NCI-H187 treated with DMSO at 0.1 percent for 48 hours (cell line): ENCODE measurements at places on chromosomes 1 and 21.

GRCh38 chr1:183957216-183957830 lies 80.2 kb downstream of the COLGALT2 start:
- DNase-seq, result no peak

- DNase-seq, result no peak
Observed at GRCh38 chr1:198523182-198523950, 17.1 kb downstream of the ATP6V1G3 start.

DNA sequence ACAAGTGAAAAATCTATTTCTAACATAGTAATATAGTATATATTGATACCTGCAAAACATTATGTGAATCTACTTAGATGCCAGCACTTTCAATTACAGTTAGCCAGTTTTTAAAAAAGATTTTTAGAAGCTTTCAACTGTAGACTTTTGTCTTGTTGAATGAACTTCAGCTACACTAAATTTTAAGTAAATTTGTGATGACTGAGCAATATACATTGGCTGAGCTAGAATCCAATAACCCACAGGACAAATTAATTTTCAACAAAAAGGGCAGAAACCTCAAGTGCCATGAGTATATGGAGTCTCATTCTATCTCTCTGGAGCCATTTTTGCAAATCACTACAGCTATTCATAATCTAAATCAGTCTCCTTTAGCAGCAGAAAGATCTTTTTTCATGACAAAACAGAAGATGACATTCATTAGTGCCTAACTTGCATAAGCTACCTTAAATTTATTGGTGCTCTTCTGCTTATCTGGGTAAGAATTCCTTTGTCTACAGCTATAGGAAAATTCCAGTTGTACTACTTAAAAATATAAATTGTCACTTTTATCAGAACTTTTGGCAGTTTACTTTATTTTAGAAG lies 100.3 kb downstream of the ATG4C start:
- DNase-seq, result no peak

DNA sequence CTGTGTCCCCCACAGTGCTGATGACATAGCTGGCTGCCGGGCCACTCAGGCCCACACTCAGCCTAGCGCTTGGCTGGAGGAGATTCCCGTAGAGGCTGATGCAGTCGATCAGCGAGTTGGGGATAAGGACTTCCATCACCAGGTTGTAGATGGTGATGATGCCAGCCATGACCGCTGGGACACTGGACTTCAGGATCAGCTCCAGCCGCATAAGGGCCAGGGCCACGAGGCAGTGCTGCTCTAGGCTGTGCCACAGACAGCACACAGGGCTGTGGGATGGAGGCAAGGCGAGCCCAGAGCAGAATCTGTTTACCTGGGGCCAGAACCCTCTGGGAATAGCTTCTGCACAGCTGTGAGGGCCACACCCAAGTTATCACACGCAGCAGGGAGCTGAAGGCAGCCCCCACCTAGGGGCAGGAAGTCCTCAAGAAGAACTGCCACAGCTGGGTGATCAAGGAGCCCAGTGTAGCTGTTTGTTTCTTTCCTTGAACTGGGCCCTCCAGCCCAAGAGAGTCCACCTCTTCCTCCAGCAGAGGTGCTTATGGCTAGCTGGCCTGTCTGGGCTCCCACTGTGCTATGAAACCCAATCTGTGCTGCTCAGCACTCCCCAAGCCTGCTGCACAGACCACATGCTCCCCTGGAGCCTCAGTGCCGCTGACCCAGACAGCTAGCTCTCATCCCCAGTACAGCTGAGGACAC lies 6.2 kb downstream of the SLC2A1 start:
- DNase-seq, result no peak

DNA sequence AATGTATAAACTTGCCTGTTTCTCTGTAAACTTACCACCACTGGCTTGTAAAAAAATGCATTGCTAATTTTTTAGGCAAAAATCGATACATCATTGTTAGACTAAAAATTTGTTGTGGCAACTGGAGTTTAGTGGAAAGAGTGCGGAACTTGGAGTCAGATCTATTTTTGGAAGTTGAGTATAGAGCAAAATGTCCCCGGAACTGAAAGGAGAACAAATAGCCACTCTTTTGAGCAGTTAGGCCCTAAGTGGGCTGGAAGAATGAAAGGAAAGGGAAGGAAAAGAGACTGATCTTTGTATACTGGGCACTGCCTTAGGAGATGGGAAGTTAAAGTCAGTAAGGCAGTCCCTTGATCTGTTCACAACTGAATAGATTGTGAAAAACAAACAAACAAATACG lies 30.2 kb downstream of the OPTC start:
- no peak for DNase-seq

DNA sequence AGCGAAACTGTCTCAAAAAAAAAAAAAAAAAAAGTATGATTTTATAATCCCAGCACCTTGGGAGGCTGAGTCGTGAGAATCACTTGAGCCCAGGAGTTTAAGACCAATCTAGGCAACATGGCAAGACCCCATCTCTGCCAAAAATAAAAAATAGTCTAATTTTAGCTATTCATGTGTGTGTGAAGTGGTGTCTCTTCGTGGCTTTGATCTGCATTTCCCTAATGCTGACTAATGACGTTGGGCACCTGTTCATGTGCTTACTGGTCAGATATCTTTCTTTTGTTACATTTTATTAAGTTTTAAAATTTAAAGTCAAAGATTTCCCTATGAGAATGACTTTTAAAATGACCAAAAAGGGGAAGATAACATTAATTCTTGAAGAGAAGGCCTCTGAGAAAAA lies 31.0 kb downstream of the PSEN2 start:
- no peak for DNase-seq

GRCh38 chr1:157084720-157085119 lies 14.9 kb downstream of the ETV3L start:
- DNase-seq, result no peak

GRCh38 chr1:107590900-107591622 lies 373.9 kb downstream of the VAV3 start:
- DNase-seq, result no peak

DNA sequence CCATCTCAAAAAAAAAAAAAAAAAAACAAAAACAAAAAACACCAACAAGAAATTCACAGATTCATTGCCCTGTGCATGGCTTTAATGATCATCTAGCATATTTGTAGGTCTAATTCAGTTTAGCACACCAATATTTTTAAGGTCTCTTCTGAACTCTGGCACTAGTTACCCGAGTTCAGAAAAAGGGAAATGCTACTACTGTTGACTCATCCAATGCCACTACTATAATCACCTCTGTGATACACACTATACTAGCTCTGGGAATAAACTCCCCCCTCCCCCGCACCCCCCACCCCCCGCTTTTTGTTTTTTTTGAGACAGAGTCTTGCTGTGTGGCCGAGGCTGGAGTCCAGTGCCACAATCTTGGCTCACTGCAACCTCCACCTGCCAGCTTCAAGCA lies 55.6 kb downstream of the FBXO42 start:
- no peak for DNase-seq

DNA sequence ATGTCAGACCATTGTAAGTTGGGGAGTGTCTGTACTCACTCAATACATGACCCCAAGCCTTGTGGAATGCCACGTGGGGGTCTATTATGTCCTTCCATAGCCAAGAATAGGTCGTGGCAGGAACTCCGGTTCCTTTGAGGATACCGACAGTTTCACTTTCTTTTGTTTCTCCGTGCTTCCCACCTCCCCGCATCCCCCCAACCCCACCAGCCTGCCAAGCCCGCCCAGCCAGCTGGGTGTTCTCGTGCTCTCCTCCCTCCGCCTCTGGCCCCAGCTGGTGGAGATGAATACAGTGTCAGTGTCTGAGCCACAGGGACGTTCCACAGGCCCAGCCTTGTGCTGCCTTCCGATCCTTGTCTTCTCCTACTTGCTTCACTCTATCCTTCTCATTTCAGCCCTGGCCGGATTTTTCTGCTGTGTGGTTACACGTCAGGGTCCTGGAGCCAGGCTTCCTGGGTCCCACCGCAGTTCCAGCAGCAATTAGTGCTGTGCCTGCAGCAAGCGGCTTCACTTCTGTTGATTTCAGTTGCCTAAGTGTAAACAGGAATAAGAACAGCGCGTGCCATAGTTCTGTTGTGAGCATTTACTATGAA lies 4.1 kb upstream of the AGTRAP start:
- DNase-seq, result no peak

GRCh38 chr1:207964195-207964966 lies 53.5 kb upstream of the CD34 start:
- DNase-seq, result no peak

GRCh38 chr1:151284013-151284577 lies 2.0 kb downstream of the ZNF687 start:
- DNase-seq, result no peak

- DNase-seq, result no peak
Observed at GRCh38 chr1:180525715-180526039, 23.3 kb upstream of the ACBD6 start.

- no peak for DNase-seq
Observed at GRCh38 chr21:37032877-37033471, 26.5 kb downstream of the RIPPLY3 start.

- peak; percentile 56 for DNase-seq
Observed at GRCh38 chr1:212608392-212608958, at the start of gene ATF3. Gene ATF3 (plus strand): TSS chr1:212608761. CDS start chr1:212615022, 6,261 bp downstream.

DNA sequence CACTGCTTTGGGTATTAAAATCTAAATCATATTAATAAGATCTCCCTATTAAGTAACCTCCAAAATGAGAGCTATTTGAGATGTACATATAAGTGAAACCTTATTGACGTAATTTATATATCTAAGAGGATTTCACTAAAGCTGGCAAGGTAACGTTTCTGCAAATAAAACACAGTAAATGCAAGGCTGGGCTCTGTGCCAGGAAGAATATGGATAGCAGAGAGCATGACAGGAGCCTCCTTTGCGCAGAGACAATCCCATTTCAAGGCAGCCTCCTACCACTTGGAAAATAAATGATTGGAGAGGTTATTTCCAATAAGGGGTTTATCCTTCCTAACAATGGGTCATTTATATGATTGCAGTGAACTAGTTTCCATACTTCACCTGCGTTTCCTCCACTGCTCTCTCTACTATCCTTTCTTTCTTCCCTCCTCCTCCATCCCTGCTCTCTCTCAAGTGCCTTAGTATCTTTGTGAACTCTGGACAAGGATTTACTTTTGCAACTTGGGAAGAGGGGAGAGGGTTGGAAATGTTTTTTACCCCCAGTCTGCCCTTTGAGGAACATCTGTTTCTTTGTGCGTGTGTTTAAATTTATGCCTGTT lies 3.0 kb upstream of the NFIA start:
- peak; percentile 56 for DNase-seq

DNA sequence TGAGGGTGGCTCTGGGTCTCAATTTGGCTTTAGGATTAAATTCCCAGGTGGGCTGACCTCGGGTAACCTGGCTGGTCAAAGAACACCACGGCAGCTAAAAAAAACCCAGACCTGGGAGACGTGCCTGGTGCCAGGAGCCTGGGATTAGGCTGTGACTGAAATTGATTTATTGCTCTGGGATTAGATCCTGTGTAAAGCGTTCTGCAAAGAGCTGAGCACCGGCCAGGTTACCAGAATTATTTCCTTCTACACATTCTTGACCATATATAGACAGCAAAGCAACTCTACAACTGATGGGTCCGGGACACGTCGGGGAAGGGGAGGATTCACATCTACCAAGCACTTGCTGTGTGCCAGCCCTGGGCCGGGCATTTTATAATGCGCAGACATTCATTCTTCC lies 45.2 kb downstream of the TMCO4 start:
- DNase-seq, result no peak

- no peak for DNase-seq
Observed at GRCh38 chr1:185345913-185346720, 29.1 kb upstream of the IVNS1ABP start.

GRCh38 chr1:2294033-2294724 lies 66.1 kb downstream of the SKI start:
- no peak for DNase-seq

GRCh38 chr1:75632350-75632949 lies 21.5 kb upstream of the SLC44A5 start:
- DNase-seq, result no peak

GRCh38 chr1:15370781-15371520 lies 38.7 kb upstream of the EFHD2 start:
- no peak for DNase-seq

- no peak for DNase-seq
Observed at GRCh38 chr1:244599937-244600350, 53.0 kb upstream of the DESI2 start.

- no peak for DNase-seq
Observed at GRCh38 chr1:186152620-186153239, 222.3 kb downstream of the TPR start.

- DNase-seq, result no peak
Observed at GRCh38 chr1:161304927-161305866, 4.6 kb downstream of the MPZ start.

GRCh38 chr1:21307663-21308305 lies 17.5 kb upstream of the ECE1 start:
- DNase-seq, result no peak

DNA sequence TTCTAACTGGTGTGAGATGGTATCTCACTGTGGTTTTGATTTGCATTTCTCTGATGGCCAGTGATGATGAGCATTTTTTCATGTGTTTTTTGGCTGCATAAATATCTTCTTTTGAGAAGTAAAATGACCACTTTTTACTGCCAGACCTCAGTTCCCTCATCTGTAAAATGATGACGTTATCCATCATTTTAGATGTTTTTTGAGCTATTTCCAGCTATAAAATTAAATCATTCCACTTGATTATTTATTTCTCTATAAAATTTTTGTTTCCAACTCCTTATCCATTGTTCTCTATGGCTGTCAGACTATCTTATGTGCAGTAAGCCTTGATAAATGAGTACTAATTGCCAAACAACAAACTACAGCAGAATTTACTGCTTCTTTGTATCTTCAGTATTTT lies 33.2 kb downstream of the RGS5 start:
- no peak for DNase-seq

DNA sequence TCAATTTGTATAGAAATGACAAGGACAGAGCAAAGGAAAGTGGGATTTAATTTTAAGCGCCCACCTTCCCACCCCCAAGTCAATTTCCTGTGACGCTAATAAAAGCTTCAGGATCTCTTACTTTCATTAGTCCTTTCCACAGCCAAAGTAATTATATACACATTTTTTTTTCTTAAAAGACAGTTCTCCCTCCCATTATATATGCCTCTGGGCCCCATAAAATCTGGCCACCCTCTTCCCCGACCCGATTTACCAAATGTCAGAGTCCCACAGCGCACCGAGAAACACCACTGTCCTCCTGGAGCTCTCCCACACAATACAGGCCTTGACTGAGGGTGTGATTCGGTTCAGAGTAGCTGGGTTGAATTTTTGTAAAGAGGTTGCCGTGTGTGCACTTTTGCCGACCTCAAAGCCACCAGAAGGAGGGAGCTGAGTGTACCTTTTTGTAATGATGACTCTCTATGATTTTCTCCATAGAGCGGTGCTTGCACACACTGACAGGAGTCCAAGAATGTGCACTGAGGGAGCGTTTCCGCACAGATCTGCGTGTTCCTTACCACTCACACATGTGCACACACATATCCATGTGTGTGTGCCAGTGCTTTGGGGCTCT lies 26.2 kb upstream of the IL10 start:
- DNase-seq, result no peak

DNA sequence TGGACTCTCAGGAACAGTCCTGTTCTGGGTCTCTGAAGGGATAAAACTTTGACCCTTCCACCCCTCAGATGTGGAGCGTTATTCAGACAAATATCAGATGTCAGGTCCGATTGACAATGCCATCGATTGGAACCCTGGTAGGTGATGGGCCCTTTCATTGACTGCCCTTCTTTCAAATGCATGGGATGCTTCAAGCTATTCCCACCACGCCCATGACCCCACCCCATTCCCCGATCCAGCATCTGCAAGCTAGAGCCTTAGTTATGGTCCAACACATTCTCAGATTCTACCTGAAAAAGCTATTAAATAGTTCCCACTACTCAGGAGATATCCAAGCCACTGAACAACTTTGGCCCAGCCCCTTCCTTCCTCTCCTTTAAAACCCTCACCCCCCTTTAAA lies 12.5 kb downstream of the POLR3GL start:
- DNase-seq, result no peak
